ENCODE measurements at places on chromosomes 5 and 9.
A peak's percentile ranks its signal among the peaks of the same experiment; 100 is the strongest.

GRCh38 chr5:59503220-59503619 is 390.3 kb downstream of the PDE4D start:
- no peak for DNase-seq

- DNase-seq, result no peak
Measured at GRCh38 chr5:102911973-102912372, 156.9 kb downstream of the PAM start.

DNA sequence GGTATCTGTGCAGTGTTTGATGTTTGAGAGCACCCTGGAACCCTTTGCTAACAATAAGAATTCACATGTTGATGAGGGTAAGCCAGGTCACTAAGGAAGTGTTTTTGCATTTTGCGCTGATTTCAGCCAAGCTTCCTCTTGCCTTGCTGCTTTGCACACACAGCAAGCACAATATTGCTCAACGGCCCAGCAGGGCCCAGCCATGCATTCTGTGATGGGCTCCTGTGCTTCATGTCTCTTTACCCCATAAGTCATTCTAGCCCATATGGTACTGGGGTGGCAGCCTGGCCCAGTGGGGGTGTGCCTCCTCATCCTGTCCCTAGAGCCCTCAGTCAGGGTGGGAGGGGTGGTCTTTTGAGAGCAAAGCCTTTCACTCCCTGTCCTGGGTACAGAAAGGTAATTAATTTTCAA is 481.3 kb downstream of the GADD45G start:
- DNase-seq, result peak; percentile 58

GRCh38 chr9:22415941-22416691 is 30.5 kb upstream of the DMRTA1 start:
- no peak for DNase-seq

DNA sequence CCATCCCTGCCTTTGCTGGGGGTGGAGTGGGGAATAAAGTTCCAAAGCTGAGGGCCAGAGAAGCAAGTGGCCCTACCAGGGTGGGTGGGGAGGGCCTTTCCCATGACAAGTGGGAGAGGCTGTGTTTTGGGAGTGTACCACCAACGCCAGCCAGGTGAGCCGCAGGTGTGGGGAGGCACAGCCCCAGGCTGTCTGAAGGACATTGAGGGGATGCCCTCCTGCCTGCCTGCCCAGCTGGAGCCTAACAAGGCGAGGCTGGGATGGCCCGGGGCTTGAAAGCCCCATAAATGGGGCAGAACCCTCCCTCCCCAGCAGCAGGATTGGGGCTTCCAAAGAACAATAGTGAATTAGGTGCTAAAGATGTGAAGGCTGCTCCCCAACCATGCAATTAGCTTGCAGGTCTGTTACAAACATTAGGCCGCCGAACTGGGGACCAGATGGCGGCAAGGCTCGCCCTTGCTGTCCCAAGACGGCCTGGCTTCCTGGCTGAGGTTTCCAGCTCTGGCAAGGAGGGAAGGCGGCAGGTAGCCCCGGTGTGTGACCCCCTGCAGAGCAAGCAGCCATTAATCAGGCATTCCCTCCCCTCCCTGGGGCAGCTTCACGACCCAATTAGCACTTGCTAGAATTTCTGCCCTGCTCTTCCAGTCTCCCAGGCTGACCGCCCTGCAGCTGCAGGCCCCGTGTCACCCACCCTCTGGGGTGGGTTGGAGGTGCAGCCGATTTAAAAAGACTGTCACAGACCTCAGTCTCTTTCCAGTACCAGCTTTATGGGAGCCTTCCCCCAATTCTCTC is 42.9 kb downstream of the FGF18 start:
- no peak for DNase-seq

DNA sequence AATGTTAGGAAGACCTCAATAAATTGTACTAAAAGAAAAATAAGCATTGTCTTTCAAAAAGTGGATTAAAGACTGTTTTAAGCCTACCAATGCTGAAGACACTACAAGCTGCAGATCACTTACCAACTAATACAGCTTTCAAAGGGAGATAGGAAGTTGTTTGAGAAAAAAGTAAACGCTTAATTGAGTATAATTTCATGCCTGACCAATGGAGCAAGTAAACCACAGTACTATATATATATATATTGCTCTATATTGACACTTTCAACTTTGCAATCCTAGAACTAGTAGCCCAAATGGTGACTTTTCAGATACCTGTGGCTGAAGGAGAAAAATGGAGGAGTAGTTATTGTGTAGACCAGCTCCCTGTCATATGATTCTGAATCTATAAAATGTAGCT is 85.7 kb downstream of the FREM1 start:
- DNase-seq, result no peak

GRCh38 chr5:117803533-117803932 is 1184.8 kb downstream of the DTWD2 start:
- no peak for DNase-seq

DNA sequence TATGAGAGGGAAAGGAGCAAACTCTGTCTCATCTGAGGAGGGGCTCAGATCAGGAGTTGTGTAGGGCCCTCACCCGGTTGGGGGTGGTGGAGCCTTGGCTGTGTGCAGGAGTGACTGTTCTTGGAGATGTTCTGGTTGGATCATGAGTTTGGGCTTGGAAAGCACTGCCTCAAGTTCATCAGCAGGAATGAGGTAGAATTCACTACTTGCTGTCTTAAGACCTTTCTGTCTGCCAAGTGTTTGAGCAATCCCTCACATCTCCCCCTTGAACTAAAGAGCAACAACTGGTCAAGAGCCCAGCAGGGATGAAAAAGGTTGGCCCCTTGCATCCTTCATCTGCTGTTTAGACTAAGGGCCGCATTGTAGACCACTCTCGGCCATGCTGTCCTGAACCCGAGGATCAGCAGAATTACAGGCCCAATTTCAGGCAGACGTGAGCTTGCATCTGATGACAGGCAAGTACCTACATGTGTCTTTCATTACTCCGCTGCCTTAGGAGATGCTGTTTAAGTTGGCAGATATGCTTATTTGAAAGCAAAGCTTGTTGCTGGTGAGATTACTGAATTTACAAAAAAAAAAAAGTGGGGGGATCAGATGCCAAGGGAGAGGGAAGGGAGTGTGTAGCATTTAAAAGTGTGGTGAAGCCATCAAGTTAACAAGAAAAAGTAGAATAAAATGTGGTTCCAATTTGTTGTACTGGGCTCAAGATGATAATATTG is 36.4 kb downstream of the PIK3R1 start:
- no peak for DNase-seq

- no peak for DNase-seq
Measured at GRCh38 chr5:78993165-78993564, 8.1 kb upstream of the ARSB start.

GRCh38 chr5:95042037-95042436 is 242.9 kb downstream of the MCTP1 start:
- DNase-seq, result no peak

DNA sequence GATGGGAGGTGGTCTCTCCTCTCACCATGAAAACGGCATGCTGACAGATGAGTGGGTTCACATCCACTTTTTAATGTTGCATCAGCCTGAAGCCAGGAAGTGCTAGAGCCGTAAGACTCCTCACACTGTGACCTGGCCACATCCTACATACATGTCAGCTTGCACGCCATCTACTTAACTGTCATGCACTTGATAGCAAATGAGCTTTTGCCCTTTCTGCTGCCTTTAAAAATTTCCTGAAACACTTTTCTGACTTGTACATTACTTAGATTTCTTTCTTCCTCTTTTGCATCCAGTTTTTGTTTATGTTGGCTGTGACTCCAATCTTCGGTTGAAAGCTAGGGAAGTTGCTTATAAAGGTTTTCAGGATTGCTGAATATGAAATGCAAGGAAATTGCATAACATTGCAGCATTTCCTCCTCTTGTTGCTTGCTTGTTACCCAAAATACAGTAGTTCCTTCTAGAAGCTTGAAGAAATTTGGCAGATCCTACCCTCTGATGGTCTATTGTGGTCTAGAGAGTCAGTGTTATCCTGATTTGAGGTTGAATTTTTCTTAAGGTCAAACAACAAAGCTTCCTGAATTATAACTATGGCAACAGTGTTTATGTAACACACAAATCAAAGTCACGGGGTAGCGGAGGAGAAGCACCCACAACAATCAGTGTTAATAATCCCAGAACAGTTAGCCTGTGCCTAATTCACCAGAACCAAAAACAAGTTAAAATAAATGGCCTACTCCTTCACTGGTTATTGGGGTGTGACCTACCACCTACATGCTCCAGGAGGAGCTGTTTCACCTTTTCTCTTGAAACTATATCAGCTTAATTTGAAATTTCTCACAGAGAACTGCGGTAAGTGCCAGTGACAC is 232.5 kb downstream of the ARHGAP26 start:
- peak; percentile 40 for DNase-seq

DNA sequence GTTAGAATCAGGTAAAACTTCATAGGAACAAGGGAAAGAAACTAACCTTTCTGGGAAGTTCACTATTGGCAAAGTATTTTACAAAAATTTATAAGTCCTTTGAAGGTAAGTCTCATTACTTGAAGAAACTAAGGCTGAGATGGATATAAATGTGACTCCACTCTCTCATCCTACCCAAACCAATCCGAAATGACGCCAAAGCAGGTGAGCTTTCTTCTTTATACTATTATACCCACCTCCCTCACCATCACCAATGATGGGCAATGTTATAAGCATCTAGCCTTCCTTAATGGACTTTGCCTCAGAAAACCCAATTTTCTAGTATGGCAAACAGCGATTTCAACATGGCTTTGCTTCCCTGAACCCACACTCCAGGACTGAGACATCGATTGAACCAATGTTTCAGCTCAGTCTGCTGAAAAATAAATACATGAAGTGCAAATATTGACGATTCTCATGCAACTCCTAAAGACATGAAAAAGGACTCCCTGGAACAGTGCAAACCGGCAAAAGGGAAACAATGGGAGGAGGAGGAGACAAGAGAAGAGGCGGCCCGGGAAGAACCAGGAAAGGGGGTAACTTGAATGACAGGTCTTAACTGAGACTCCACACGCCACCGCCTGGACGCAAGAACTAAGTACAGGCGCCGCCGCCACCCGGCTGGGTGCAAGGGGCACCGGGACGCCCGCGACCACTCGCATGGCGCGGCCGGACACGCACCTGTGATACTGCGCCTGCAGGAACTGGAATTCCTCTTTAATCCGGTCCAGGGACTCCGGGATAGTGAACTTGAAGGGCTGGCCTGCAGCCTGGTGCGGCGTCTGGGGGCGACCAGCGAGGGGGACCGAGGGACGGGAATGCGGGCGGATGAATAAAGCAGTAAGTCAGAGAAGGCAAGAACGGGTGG is 2.5 kb downstream of the TLE1 start:
- peak; percentile 43 for DNase-seq

GRCh38 chr5:34923694-34924461 is 5.5 kb upstream of the DNAJC21 start:
- DNase-seq, result no peak

DNA sequence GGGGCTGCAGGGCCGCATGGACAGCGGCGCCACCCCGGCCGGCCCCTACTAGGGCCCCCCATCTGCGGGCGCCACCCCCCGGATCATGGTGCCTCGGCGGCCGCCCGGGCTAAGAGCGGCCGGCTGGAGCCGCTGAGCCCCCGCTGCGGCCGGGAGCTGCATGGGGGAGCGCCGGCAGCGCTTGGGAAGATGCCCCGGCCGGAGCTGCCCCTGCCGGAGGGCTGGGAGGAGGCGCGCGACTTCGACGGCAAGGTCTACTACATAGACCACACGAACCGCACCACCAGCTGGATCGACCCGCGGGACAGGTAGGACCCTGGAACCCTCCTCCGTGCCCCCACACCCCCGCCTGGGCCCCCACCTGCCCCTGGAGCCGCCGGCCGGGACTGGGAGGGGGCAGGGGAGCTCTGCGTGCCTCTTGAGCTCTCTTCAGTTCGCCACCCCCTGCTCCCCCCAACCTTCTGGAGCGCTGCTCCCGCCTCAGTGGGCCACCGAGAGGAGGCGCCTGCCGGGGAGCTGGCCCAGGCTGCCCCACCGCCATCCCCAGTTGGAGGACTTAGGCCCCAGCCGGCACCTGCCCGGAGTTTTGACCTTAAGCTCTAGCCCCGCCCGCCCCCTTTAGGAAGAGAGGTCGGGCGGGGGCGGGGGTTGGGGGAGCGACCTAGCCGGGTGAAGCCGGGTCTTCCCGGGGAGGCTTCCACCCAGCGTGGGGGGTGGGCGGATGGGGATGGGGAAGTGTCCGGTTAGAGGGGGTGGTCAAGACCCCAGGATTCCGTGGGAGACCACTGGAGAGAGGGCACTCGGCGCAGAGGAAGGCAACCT is 730 bp downstream of the WWC1 start:
- DNase-seq, result no peak

GRCh38 chr9:124487260-124488182 is 19.7 kb downstream of the NR5A1 start:
- no peak for DNase-seq

GRCh38 chr5:374631-375335 is 53.3 kb downstream of the AHRR start:
- DNase-seq, result no peak

DNA sequence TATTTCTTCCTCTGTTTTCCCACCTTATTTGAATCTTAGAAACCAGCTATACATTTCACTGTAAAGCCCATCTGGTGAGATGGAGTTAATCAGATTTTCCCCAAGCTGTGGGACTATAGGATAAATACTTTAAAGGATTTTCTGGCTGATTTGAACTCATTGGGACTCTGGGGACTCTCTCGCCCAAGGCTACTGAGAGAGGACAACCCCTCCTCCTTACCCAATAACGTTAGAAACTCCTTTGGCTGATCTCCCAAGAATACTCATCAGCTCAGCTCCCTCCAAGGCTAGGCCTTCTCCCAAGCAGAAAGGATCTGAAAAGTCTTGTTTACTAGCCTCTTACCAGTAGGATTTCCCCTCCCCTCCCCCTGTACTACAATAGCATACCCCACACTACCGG is 1.5 kb upstream of the GLRA1 start:
- DNase-seq, result no peak

- no peak for DNase-seq
Measured at GRCh38 chr5:41747301-41747700, 122.9 kb downstream of the OXCT1 start.

DNA sequence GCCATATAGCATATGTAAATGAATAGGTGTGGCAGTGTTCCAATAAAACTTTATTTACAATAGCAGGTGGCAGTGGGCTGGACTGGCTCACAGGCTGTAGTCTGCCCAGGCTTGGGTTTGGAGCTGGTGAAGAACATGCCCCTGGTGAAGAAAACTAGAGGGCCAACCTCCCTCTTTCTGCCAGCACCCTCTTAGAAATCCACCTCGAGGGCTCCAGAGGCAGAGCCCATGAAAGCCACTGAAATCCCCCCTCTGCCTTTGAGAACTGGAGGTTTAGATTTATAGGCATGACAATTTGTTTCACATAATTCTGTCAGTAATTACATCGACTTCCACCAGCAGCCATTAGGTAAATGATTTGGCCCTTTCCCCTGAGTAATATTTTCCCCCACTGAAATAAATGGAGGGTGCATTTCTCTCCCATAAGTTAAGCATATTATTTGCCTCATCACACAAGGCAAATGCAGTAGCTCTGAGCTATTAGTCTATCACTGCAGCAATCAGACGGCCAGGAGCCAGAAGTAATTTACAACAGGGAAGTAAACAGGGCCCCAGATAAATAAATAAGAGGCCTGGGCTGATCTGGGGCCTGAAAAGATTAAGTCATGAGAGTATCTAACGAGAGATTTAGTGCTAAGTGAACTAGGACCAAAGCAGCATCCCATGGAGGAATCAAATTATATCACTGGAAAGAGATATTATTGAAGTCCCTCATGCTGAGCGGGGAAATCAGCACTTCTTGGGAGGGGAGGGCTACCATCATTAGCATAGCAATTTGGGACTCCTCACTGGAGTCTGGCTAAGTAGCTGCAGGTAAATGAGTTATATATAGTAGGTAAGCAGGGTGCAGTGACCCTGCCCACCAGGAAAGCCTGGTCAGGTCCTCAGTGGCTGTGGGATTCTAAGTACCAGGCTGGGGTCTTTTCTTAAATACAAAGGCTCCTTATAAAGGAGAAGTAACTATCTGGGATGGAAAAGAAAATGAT is 123.9 kb downstream of the SLIT3 start:
- no peak for DNase-seq
